ENCODE measurements at places on chromosomes 4 and X.

- no peak for DNase-seq
These were observed 510.0 kb downstream of the NLGN4X start for GRCh38 chrX:5718651-5719050.

DNA sequence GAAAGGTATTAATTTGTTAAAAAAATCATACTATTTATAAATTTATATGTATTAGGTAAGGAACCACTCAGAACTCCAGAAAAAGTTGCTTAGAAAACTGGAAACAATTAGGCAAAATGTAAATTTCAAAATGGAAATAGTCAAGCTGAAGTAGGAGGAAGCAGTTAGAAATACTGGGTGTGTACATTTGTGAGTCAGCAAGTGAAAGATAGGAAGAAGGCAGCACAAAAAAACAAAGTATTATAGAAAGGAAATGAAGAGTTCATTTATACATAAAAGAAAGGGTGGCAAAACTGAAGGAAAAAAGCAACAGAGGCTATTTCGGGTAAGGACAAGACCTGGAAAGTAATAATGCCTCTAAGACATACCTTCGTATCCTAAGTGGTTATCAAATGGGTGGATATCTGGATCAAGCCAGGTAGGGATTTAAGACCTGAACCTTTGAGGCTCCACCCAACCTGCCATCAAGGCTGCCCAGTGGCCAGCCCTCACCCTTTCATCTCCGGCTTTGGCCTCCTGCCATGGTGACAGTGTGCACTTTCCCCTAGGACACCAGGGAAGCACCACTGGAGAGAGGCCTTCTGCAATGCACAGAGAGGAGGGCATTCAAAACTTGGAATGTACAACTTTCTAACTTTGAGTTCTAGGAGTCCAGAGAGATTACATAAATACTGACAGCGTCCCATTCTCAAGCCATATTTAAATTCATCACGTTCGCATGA, at the start of gene LRRC66:
TSS of gene LRRC66 (minus strand) at position 428 of the 722 bp plus-strand sequence. CDS start 2,750 bp downstream, outside the sequence.
- no peak for DNase-seq

DNA sequence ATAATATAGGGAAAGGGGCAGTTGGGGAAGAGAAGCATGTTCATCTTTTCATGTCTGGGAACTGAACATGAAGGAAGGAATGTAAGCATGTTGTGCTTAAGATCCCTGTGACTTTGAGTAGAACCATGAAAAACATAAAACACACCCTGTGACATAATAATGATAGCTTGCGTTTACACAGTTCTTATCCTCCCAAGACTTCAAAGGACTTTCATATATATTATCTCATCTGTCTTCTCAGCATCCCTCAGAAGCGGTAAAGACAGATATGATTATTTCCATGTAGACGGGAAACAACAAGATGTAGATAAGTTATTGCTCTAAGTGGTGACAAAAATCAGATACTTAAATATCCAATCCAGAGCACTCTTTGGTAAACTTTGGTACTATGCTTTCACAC, 3.3 kb upstream of the SH3RF1 start:
- peak; percentile 0 for DNase-seq

GRCh38 chr4:94877973-94878372, 120.2 kb downstream of the BMPR1B start:
- DNase-seq = no peak

DNA sequence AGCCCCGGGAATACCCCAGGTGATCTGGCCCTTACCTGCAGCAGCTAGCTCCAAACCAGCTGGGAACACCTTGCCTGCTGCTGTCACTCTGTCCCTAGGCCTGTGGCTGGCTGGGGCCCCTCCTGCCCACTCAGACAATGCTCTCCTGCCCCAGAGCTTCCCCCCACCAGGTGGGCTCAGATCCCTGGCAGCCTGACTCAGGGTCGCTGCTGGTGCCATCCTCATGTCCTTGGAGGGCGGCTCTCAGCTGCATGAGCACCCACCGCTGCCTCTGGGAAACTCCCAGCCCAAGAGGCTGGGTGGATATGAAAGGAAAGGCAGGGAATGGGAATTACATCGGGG, 15.8 kb downstream of the C4orf50 start:
- DNase-seq = no peak

- DNase-seq = no peak
These were observed 8.0 kb downstream of the PRSS12 start for GRCh38 chr4:118344801-118345200.

DNA sequence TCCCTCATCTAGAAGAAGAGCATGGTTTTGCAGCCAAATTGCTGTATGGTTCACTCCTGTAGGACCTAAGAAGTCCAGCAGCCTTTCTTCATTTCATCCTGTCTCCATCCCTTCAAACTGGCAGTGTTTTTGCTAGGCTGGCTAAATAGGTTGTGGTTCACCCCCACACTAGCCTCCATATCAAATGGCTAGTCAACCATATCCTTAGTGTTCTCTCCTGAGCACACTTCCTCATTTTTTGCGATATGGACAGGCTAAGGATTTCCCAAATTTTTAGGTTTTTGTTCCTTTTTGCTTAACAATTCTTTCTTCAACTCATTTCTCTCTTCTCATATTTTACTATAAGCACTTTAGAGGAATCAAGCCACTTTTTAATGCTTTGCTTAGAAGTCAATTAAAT, 98.8 kb upstream of the NOCT start:
- no peak for DNase-seq

- DNase-seq = no peak
These were observed 534.7 kb downstream of the ANKRD50 start for GRCh38 chr4:124177647-124178425.

DNA sequence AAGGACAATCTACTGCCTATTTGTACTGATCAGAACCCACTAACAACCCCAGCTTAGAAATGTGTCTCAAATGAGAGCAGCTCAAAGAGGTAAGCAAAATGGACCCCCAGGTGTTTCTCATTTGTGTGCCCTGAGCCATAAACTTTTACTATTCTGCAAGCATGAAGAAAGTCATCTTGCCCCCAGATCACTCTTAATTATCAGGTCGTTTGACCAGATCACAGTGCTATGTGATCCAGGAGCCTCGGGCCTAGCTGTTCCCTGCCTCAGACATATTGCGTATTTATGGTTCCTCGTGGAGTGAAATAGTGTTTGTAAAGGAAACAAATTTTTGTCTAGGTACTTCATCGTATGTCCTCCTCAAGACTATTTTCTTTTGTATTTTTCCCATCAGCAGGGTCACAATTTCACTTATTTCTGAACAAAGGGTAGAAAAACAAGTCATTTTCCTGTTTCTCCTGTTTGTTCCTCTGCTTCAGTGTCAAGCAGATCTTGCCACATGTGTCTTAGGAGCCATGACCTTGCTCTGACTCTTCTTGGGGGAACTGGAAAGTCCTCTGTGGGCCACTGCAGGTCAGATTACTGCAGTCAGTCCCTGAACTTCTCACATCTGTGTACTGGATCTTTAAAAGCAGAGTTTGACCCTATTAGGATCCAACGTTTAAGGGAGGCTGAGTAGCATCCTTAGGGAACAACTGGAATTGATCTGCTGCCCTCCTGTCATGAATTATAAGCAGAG, 194.9 kb downstream of the PALLD start:
- no peak for DNase-seq
